ENCODE measurements at places on chromosomes 16 and 17.

DNA sequence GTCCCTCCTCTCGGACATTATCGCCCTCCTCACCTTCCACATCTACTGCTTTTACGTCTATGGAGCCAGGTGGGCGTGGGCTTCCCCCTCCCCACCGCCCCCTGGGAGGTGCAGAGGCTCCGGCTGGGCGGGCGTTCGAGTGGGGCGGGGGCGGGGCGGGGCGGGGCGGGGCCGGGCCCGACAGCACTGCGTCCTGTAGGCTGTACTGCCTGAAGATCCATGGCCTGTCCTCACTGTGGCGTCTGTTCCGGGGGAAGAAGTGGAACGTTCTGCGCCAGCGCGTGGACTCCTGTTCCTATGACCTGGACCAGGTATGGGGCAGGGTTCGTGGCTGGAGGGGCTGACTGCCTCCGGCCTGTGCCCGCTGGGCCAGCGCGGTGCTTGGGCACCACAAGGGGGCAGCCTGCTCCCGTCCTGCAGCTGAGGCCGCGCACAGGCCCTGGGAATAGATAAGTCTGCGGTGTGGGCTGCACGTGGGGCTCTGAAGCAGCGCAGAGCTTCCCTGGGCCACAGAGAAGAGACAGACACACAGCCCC is 9.2 kb downstream of the PIGQ start:
- no peak for DNase-seq

DNA sequence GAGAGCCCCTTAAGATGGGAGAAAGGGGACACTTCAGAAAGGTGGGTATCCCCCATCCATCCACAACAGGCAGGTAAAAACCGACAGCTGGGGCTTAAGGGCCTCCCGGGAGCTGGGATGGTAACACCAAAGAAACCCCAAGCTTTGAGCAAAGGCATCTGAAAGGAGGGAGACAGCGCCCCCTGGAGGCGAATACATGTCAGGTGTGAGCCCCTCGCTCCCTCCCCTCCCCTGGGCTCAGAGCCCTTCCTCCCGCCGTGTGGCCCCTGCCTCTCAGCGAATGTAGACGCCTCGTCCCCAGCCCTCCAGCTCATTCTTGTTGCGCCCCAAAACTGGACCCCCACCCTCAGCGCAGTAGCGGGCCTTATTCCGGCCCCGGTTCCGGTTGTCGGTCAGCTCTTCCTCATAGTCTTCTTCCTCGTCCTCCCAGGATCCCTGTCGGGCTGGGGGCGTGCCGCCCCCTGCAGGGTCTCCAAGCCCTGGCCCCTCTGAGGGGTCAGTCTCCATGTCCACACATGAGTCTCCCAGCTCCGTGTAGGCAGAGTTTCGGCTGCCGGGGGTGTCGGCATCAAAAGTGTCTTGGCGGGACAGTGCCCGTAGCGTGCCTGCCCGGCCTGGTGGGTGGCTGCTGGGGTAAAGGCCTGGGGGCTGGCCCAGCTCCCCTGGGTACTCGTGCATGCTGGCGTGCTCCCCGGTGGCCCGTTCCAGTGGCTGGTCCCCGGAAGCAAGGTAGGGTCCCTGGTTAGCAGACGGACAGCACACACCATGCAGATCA is 9.1 kb upstream of the ARL5C start:
- DNase-seq = peak; percentile 15

DNA sequence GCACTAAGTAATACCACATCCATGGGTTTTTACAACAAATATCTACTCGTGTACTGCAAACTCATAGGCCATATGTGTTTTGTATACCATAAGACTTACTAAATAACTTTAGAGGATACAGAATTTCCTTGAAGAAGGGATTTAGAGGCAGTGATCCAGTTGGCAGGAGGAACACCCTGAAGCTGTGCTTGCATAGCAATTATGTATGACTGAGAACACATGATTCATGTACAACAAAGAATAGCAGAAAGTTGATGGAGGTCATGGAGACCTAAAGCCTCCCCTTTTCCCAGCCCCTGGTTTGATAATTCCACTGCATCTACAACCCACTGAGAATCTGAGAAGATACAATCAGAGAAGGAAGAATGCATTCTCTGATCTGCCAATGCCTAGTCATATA is 83.8 kb upstream of the PMFBP1 start:
- DNase-seq = no peak

- no peak for DNase-seq
These were observed 525 bp upstream of the ADCY7 start for GRCh38 chr16:50265716-50266336.

DNA sequence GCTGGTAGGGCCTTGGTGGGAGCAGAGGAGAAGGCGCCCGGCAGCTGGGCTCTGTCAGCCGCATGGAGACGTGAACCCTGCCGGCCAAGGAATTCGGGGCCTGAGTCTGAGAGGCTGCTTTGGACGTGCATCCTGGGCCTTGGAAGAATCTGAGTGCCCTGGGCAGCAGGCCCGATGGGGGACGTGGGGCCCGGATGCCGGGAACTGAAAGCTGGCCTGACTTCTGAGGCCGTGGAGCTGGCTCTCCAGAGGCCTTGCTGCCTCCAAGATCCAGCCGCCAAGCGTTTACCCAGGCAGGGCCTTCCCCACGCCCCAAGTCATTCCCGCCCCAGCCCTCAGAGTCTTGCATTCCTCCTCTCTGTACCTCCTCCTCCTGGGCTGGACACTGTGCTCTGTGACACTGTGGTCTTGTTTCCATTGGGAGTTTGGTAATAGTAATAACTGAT is 37.2 kb downstream of the NKD1 start:
- no peak for DNase-seq

GRCh38 chr17:20967776-20968175 is 75.0 kb downstream of the USP22 start:
- DNase-seq = no peak

DNA sequence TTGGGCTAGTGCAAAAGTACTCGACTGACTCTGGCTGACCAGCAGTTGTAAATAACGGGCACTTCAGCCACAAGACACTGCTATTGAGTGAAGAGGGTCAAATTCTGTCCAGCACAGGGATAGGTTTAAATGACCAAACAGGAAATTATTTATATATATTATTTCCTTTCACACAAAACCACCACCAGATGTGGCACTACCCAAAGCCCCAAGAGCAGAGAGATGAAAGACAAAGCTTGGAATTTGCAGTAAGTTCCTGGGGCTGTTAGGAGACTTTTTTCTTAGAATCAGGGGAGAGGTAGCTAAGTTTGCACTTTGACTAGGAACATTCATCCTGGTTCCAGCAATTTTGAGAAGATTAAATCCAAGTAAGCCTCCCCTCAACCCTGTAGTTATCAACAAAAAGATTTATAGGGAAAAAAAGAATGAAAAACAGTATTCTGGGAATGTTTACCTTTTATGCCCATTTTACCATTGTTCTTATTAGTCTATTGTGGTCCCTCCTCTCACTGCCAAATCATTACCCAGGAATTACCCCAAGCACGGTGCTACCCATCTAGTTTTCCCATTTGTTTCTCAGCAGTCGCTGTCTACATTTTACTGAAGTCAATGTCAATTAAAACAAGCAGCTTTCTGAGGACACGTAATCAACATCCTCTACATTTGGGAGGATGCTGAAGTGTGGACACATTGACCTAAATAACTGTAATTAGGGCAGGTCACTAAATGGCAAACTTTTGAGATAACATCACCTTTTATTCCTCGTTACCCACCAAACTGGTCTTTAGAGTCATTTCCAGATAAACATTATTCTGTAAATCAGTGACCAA is 43.5 kb downstream of the GRB7 start:
- no peak for DNase-seq

GRCh38 chr16:54459509-54460262 is 173.1 kb upstream of the IRX3 start:
- no peak for DNase-seq

GRCh38 chr16:20675488-20676267 is 21.8 kb downstream of the ACSM1 start:
- peak; percentile 94 for DNase-seq

DNA sequence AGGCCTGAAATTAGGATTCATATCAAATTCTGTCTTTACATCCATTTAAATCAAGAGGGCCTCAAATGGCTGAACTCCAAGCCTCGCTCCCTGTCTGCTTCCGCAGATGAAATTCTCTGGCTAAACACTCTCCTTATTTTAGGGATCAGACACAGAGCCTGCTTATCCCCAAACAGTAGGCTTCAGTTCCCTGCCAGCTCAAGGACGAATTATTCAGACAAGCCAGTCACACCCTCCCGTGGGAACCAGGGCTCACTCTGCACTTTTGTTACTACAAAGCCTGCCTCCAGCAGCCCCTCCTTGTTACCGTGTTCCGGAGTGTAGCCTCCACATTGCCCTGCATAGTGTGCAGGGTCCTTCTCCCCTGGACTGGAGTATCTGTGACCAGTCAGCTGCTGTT is 46.6 kb upstream of the LCMT1 start:
- DNase-seq = no peak

GRCh38 chr16:67245674-67246080 is 1.6 kb downstream of the FHOD1 start:
- no peak for DNase-seq

GRCh38 chr17:11380761-11381160 is 139.7 kb downstream of the SHISA6 start:
- DNase-seq = no peak
